Stimulated activated CD8-positive, alpha-beta memory T cell treated with anti-CD3 and anti-CD28 coated beads, Interleukin-7, amount 100 ng/mL, for 24 hours (primary cell): ENCODE measurements at places on chromosomes 1 and 21.

GRCh38 chr1:43005460-43006361, 47.0 kb upstream of the SLC2A1 start:
- no peak for DNase-seq

DNA sequence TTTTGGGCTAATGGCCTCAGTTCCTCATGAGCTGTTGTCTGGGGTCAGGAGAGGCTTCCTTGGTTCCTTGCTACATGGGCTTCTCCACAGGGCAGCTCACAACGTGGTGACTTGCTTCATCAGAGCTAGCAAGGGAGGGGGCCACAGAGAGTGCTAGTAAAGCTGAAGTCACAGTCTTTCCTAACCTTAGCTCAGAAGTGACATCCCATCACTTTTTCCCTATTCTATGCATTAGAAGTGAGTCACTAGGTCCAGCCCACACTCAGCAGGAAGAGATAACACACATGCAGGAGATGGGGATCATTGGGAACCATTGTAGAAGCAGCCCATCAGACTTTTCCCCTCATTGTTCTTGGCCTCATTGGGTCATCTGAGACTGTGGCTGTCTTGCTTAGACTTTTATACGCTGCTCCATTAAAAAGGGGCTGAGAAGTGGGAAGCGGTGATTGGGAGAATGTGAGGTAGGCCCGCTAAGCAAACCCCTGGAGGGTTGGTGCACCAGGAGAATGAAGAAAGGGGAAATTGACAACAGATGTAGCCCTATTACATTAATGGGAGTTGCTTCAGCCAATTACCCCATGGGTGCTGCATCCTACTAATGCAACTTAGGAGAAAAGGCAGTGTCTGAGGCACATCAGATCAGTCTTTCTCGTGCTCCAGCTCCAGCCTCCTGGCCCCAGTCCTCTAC, 22.1 kb upstream of the IGSF21 start:
- DNase-seq, result no peak

GRCh38 chr1:2526824-2527555, 594 bp upstream of the PANK4 start:
- DNase-seq, result no peak

DNA sequence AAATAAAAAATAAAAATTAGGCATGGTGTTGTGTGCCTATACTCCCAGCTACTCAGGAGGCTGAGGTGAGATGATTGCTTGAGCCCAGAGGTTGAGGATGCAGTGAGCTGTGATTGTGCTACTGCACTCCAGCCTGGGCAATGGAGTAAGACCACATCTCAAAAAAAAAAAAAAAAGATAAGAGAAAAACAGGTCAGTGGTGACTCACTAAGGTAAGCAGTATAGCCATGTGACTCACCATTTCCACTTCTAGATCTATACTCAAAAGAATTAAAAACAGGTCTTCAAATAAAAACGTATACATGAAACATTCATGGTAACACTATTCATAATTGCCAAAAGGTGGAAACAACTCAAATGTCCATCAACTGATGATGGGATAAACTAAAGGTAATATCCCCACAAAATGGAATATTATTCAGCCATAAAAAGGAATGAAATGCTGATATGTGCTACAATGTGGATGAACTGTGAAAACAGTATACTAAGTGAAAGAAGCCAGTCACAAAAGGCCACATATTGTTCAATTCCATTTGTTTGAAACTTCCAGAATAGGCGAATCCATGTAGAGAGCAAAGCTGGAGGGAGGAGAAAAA, 75.1 kb downstream of the ZNF281 start:
- no peak for DNase-seq

GRCh38 chr1:232038706-232039677, 412.4 kb downstream of the DISC1 start:
- DNase-seq, result no peak

GRCh38 chr1:225207791-225208190, 220.0 kb downstream of the LBR start:
- no peak for DNase-seq

DNA sequence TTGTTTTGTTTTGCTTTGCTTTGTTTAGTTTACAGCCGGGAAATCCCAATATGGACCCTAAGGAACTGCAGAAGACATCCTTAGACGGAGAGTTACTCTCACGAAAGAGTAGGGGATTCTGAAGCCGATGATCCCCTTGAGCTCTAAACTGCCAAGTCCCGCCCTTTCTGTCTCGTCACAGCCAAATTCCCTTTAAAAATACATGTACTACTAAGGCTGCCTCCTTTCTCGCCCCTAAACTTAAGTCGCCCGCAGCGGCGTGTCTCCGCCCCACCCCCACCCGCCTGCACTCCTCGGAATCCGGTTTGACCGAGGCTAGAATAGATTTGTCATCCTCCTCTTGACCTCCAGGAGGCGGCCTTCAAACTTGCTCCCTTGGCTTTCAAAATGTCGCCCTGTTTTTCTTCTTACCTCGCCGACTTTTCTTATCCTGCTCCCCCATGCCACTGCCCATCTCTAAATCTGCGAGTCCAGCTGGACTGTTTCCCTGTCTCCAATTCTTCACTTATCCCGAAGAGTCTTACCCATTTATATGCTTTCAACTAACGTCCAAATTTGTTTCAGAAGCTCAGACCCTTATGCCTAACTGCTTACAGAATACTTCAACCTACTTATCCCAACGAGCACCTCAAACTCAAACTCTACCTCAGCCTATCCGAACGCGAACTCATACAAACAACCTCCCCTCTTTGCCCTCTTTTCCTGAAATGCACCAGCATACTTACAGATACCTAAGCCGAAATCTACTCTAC, 10.9 kb upstream of the BOLA1 start:
- peak; percentile 59 for DNase-seq

- DNase-seq, result no peak
Observed at GRCh38 chr1:31671561-31672201, 27.0 kb upstream of the PEF1 start.

- no peak for DNase-seq
Observed at GRCh38 chr1:174005032-174005431, 17.1 kb downstream of the RC3H1 start.

DNA sequence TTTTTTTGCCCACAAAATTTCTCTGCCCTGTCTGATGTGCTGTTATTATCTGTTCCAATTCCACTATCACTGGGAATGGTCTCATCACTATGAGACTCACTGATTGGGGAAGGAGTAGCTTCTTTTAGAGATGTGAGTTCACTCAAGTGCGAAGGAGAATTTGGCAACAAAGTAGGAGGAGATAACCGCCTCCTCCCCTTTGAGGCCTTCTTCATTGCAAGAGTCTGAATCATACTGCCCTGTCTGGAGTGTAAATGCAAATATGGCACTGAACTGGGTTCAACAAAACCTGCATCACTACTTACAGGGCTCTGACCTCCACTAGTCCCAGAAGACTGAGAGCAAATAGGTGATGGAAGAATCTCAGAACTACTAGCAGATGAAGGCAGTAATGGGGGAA, 83.4 kb downstream of the ASH1L start:
- no peak for DNase-seq

GRCh38 chr1:17059391-17060305, 5.8 kb upstream of the SDHB start:
- DNase-seq, result no peak

GRCh38 chr1:85409516-85409915, 55.4 kb downstream of the DDAH1 start:
- no peak for DNase-seq

- no peak for DNase-seq
Observed at GRCh38 chr1:156129687-156130577, 15.4 kb downstream of the LMNA start.

DNA sequence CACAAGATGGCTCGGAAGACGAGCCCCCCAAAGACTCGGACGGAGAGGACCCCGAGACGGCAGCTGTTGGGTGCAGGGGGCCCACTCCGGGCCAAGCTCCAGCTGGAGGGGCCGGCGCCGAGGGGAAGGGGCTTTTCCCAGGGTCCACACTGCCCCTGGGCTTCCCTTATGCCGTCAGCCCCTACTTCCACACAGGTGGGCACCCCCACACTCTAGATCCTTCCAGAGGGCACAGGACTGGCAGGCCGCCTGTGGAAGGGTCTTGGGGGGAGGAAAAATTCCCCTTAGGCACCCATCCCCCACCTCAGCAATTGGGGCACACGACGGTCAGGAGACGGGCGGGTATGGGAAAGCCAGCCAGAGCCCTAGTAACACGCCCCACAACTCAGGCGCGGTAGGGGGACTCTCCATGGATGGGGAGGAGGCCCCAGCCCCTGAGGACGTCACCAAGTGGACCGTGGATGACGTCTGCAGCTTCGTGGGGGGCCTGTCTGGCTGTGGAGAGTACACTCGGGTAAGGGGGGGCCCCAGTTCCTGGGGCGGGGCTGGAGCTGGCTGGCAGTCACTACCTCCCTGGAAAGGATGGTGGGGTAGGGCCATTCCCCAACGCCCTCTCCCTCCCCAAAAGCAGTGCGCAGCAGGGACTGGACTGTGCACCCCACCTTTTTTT, 16.1 kb downstream of the NOC2L start:
- DNase-seq, result no peak

DNA sequence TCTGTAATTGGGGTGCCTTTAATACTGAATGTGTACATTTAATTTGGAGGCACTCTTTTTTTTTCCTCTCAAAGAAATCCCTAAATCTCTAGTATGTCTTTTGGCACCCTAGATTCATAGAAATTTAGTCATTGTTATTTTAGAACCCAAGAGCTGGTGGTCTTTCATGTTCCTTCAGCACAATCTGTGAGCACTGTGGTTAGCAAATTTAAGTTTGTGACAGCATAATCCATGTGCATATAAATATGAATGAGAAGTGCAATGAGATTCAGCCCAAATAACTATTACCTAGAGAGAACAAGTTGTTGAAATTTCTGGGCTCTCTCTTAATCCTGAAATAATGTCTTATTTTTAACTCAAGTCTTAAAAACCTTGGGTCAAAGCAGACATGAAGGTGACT, 4.5 kb downstream of the PPP1R8 start:
- no peak for DNase-seq

DNA sequence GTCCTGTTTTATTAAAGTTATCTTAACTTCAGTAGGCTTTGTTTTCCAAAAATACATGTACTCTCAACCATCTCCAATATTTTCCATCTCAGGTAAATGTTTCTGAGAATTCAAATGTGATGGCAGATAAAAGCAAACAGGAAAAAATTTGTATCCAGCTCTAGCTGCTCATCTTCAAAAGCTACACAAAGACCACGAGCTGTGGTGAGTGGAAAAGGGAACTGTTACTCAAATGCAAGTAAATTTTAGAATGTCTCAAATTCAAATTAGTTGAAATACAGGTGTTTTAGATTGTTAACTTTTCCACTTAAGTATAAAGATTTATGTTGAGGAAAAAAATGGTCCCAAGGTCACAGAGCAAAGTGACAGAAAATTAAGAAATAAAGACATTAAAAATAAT, 216.0 kb downstream of the SLC45A1 start:
- no peak for DNase-seq

- DNase-seq, result no peak
Observed at GRCh38 chr1:18249631-18250030, 142.0 kb downstream of the IGSF21 start.

- no peak for DNase-seq
Observed at GRCh38 chr21:25457411-25457810, 149.9 kb downstream of the MRPL39 start.

- no peak for DNase-seq
Observed at GRCh38 chr21:26115899-26116298, 54.7 kb downstream of the APP start.

- peak; percentile 50 for DNase-seq
Observed at GRCh38 chr1:8348777-8349472, 31.0 kb downstream of the SLC45A1 start.

DNA sequence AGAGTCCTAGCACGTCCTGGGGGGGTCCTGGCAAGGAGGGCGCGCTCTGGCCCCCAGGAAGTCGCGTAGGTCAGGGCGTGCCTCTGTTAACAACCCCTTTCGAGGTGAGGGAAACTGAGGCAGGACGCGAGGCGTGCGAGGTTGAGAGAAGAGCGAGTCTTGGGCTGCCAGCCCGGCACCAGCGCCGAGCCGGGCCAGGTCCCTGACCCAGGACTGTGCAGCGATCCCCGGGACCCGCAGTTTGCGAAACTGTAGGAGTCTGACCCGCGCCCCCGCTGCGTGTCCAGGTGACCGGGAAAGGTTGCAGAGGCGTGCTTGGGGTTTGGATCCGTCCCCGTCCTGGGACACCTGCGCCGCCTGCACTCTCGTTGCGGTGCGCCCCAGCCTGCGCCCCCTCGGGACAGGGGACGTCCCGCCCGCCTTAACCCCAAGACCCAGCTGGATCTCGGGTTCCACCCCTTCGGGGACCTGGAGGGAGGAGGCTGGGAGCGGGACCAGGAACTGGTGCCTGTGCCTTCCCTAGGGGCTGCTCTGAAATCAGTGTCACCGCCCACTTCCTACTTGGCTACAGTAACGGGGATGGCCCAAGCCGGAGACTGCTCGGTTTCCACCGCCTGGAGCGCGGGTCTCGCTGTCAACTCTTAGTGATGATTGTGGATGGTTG, 493 bp downstream of the DISC1 start:
- DNase-seq, result no peak

DNA sequence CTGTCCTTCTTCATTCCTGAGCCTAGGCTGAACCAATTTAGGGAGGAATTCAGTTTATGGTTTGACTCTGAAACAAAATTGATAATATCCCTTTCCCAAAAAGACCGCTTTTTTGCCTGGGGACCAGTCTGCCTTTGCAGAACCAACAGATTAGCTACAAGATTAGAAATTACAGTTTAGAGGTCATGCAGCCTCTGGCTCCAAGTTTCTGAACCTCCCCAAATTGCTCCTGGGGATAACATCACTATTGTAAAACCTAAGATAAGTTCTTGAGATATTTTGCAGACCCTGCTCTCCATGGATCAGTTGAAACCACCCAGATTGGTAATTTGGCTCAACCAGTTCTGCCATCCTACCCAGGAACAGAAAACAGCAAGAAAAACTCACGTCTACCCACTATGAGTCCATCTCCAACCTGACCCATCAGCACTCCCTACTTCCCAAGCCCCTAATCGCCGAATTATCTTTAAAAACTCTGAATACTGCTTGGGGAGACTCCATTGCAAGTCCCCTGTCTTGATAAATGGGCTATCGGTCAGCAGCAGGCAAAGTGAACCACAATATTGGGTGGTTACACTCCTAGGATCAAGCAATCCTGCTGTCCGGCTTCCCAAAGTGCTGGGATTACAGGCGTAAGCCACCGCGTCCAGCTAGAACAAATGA, 605 bp upstream of the RABGGTB start:
- DNase-seq, result no peak
